Cardiac muscle cell (in vitro differentiated cells and primary cell): ENCODE measurements at places on chromosomes 2 and 18.

- DNase-seq = peak; percentile 78
Observed at GRCh38 chr2:58427572-58428095, 186.5 kb upstream of the FANCL start.

DNA sequence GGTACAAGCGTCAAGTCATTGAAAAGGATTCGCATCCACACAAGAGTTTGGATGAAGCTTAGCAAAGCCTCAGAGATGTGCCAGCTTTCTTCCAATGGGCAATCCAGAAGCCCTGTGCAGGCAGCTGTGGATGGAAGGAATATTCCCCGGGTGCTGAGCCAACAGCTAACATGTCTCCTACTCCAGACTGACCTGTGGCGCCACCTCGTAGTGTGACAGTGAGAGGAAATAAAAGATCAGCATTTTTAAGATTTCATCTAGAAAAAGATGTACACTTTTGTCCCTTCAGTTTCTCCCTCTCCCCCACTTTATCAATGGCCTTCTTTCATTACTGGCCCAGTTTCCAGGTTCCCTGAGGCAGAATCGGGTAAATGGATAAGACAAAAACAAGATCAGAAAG lies 48.9 kb upstream of the SPATS2L start:
- no peak for DNase-seq

DNA sequence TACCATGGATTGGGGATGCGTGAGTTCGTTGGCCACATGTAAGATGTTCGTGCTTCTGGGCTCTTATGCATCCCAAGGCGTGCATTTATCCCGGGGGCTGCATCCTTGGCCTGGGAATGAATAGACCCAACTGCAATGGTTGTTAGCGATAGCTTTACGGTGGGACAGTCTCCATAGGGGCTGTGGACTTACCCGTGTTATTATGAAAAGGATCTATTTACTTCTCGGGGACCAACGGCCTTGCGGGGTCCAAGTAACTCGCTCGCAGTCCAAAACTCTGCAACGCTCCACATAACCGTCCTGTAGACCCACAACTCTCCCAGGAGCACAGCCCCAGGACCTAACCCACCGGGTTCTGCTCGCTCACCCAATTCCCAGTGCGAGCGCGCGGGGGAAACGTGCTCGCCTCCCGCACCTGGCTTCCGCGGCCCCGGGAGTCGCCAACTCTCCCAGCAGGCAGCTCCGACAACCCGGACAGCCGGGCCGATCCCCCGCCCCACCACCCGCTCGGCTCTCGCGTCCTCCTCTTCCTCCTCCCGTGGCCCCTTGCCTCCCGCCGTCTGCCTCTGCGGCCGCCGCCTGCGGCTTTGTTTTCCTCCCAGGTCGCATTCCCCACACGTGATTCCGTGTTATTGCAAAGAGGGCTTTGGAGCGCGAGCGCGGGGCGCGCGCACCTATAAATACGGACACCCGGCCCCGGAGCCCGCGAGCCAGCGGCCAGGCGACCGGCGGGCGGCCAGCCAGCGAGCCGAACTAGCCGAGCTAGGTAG lies at the start of gene CABLES1:
Gene CABLES1 (plus strand): TSS at position 706 of the 770 bp plus-strand sequence. CDS start 278 bp downstream, outside the sequence.
- peak; percentile 67 for DNase-seq

DNA sequence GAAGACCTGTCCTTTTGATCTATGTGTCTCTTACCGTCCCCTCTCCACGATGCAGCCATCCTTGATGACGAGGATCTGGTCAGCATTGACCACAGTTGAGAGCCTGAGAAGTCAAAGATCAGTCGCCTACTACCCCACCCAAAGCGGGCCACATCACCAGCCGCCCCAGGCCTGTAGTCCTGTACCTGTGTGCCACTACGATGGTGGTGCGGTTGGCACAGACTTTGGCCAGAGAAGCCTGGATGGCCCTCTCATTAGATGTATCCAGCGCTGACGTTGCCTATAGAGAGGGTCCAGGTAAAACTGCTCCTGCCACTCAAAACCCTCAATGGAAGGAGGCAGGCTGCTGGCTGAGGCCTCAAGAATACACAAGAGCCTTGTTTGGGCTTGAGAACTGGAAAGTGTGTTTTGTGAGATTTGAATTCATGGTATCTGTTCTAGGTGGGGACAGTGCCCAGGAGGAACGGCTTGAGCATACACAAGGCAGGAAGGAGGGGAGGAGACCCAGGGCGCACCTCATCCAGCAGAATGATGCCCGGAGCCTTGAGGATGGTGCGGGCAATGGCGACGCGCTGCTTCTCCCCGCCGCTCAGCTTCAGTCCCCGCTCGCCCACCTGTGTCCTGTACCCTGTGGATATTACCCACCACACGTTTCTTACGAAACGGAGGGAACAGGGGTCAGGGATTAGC lies 3.8 kb downstream of the ZFAND2B start:
- DNase-seq = no peak

DNA sequence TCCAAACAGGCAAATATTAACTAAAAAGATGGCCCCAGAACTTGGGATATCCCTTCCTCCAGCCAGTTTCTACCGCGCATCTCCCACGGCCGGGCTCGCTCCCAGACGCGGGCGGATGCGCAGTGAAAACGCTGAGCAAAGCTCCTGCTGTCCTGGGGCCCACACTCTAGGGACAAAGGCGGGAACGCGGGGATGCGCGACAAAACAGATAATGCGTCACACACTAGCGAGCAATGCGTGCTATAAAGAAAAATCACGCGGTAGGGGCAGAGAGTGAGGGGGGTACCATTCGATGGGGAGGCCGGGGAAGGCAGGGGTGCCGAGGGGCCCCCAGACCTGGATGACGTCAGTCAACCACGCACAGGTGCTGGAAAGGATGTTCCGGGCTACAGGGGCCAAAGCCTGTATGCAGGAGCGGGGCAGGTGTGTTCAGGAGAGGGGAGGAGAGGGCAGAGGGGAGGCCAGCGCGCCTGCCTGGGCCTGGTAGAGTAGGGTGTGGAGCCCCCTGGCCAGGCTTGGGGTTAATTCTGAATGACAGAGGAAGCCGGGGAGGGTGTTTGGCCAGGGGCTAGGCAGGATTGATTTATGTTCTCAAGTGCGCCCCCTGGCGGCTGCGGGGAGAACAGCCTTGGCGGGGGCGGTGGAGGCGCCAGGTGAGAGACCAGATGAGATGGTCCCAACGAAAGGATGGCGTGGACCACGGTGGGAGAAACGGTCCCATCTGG lies 14.9 kb upstream of the ITM2C start:
- DNase-seq = peak; percentile 44

GRCh38 chr2:38064801-38065501 lies 11.0 kb downstream of the CYP1B1 start:
- DNase-seq = no peak

DNA sequence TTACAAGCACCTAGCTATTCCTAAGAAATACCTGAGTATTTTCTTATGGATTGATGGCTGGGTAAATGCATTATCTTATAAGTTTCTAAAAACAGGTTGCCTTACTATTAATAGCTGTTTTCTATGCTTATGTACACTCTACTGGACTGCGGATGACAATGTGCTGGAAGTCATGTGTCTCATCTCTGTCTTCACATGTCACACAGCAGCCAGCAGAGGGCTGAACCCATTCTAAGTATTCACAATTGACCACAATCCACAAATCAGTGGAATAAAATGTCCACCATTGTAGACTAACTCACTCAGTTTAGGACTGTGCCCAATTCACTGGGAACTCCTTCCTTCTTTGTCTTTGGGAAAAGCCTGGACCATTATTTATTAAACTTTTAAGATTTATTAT lies 371.2 kb downstream of the INSIG2 start:
- DNase-seq = no peak
